ENCODE measurements at places on chromosomes 7 and 10.

- no peak for DNase-seq
Measured at GRCh38 chr10:76738991-76739390, 898.6 kb downstream of the KCNMA1 start.

- DNase-seq: no peak
Measured at GRCh38 chr7:93503088-93503487, 71.4 kb downstream of the CALCR start.

GRCh38 chr7:47153058-47153457 is 428.9 kb downstream of the TNS3 start:
- no peak for DNase-seq

DNA sequence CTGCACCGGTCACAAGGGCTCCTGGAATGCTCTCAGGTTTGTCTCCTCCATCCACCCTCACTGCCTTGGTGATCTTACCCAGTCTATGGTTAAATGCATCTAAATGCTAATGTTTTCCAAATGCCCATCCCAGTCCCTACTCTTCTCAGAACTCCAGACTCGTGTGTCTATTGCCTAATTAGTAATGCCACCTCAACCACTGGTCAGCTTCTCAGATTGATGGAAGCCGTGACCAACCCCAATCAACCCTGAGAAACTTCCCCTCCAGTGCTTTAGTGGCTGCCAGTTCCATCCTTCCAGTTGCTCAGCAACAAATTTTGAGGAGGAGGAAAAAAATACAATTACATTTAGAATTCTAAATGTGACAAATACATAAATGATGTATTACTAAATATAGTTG is 18.6 kb downstream of the NUDCD3 start:
- DNase-seq: no peak

DNA sequence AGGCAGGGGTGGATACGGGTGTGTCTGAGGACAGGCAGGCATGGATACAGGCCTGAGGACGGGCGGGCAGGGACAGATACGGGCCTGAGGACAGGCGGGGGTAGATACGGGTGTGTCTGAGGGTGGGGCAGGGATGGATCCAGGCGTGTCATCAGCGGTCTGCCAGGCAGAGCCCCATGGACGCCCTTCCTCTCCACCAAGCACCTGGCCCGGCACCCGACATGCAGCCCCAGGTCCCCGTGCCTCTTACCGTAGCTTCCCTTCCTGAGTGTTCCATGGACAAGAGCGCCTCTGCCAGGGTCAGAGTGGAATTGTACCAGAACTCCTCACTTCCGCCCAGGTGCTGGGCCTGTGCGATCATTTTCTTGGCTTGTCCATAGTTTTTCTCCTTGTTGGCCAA is 74.6 kb upstream of the NKX6-2 start:
- no peak for DNase-seq

GRCh38 chr10:13990392-13990805 is 340.3 kb downstream of the FRMD4A start:
- no peak for DNase-seq

GRCh38 chr10:27612551-27613035 is 108.5 kb downstream of the RAB18 start:
- no peak for DNase-seq

- DNase-seq: peak; percentile 41
Measured at GRCh38 chr7:155533827-155534690, 12.3 kb downstream of the CNPY1 start.

Data from Jurkat, Clone E6-1 (cell line).